ENCODE measurements at places on chromosomes 6 and 20.

GRCh38 chr6:6509284-6509683, 79.2 kb upstream of the LY86 start:
- no peak for DNase-seq

DNA sequence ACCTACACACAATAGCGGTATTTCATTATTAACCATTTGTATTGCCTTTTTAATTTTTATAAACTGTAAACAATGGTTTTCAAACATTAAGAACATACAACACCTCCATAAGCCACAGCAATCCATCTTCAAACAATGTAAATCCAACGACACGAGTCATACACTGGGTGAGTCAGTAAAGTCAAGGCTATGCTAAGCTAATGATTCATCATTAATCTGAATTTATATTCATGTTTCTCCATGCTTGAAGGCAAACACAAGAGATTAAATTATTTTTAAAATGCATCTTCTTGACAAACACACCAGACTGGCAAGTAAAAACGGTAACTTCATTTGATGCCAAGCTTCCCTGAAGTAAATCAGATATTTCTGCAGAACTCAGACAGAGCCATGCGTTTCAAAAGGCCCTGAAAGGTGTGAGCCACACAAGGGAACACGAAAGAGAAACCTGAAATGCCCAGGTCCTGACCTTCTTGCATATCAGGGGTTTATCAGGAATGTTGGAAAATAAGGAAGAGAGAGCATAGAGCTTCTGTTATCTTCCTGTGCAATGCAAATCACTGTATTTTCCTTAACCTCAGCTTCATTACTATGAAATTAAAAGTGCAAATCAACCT, 162.5 kb downstream of the ALDH8A1 start:
- DNase-seq = no peak

DNA sequence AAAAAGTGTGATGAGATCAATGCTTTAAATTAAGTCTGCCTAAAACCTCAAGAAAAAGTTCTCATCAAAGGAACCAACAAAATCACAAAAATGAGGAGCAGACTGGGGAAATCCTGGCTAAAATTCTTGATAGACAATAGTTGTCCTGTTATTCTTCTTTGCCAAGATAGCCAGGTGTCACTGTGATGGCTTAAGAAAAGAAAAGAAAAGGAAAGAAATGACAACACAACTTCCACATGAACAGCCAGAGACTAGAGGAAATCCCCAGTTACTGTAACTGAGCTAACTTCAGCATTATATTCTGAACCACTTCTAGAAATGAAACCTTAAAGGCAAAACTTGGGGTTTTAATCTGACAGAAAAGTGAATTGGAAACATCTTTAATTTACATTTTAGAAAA, 129.6 kb downstream of the CD24 start:
- no peak for DNase-seq

DNA sequence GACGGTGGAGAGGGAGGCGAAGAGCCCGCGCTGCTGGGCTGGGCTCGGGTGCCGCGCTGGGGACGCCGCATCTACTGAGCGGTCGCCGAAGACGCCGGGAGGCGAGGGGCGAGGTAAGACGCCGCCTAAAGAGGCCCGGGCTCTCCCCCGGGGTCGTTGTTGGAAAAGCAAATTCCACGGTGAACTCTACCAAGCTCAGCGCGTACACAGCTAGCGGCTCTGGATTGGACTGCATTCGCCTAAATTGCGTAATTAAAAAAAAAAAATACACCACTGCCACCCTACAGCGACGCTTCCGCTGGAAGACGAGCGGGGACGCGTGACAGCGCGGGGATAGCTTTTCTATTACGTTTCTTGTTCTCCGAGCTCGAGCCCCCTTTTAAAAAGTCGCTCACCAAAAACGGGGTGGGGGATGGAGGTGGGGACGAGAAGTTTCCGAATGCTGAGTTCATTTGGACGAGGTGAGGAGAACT, 92.0 kb upstream of the PRDM1 start:
- DNase-seq = no peak

GRCh38 chr6:169158691-169159090, 95.0 kb downstream of the THBS2 start:
- DNase-seq = no peak

GRCh38 chr6:48844696-48845095, 618.4 kb downstream of the MMUT start:
- DNase-seq = peak; percentile 83

DNA sequence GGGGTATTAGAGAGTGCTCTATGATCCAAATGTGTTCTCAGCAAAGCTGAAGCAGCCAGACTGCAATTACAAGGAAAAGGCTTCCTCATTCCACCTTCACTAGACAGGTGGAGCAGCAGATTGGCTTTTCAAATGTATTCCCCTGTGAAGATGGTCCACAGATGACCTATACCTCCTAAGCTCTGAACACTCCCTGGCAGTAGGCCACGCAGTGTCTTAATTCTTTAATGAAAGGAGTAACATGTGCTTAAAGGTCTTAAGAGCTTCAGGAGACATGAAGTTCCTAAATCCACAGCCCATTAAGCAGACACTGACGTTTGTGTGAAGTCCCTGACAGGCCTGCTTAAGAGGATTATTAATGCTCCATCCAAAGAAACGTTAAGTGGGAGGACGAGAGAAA, 138.9 kb upstream of the NUP153 start:
- no peak for DNase-seq

GRCh38 chr6:128784266-128784665, 98.7 kb upstream of the LAMA2 start:
- no peak for DNase-seq

DNA sequence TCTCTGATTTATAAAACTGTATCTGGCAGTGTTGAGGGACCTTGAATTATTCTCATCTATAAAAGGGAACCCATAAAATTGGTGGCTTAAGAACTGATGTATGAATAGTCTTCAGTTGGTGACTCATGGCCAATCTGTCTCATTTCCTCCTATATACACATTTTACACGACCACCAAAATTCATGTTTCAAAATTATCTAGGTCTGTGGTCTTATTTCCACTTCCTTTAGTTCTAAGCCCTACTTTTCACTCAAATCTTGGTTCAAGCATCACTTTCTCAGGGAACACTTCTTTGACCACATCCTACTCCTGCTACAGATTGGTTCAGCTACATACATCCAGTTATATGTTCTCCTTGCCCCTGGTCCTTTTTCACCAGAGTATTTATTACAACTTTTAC, 18.6 kb upstream of the ENPP1 start:
- no peak for DNase-seq

DNA sequence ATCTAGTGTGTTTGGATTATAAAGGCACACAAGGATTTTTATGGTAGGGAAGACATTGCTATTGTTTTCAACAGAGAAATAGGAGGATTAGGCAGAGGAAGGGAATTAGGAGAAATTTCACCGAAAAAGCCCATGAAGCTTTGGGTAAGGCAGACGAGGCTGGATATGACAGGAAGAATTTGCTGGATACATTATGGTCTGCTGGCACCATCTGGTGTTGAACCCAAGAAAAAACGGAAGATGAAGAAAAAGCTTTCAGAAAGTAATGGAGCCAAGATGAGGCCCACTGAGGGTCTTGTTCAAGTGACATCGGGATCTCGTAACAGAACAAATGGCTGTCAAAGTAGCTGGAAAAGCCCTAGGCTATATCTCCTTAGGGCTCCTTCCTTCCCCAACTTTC, 56.5 kb downstream of the OR2J2 start:
- DNase-seq = peak; percentile 33

- no peak for DNase-seq
Measured at GRCh38 chr6:998551-998950, 305.6 kb upstream of the EXOC2 start.

GRCh38 chr6:21592953-21593352, 598 bp upstream of the SOX4 start:
- DNase-seq = no peak

GRCh38 chr6:144335914-144336313, 50.8 kb downstream of the UTRN start:
- peak; percentile 64 for DNase-seq

- DNase-seq = peak; percentile 92
Measured at GRCh38 chr6:13194852-13195251, 133.5 kb downstream of the TBC1D7 start.

DNA sequence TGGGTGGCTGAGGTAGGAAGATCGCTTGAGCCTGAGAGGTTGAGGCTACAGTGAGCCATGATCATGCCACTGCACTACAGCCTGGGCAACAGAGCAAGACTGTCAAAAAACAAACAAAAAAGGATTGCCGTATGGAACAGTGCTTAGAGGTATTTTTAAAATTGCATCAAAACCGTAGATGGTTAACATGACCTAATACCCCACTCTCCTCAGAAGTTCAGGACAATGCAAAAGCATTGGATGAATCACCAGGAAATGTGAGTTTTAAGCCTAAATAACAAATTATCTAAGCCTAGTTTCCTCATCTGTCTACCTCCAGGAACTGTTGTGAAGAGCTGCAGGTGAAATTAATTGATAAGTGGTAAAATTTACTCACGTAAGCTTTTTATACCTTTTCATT, 123.8 kb upstream of the ID4 start:
- DNase-seq = no peak

- DNase-seq = peak; percentile 74
Measured at GRCh38 chr20:49028684-49029083, 17.4 kb upstream of the CSE1L start.

DNA sequence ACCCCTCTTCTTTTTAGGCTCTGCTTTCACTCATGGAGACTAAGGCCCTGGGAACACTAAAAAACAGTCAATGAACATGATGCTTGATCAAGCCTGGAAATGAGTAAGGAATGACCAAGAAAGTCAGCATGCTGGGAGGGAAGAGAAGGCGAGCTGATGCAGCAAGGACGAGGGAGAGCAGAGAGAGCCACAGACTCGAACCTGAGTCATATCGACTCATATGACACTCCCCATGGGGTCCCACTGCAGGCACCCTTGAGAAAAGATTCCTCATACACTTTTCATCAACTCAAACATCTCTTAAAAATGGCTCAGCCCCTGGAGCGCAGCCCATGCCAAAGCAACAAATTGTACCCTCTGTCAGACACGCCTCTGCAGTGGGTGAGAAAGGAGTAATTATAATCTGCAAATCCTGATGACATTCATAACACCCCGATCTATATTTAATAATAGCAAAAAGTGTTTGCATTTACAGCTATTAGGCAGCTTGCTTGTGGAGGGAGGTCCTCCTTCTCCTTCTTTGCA, 127.2 kb downstream of the F13A1 start:
- DNase-seq = no peak

- peak; percentile 16 for DNase-seq
Measured at GRCh38 chr6:40436685-40437604, 150.2 kb downstream of the LRFN2 start.

DNA sequence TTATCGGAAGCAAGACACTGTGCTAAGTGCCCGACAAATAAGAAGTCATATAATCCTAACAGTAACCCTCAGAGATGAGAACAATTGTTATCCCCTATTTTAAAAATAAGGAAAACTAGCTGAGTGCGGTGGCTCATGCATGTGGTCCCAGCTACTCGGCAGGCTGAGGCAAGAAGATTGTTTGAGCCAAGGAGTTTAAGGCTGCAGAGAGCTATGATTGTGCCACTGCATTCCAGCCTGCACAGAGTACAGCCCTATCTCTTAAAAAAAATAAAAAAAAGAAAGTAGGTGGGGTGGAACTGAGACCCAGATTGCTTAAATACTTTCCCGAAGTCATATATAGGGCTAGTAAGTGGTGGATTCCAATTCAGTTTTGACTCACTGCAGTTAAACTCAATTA, 84.7 kb downstream of the UST start:
- no peak for DNase-seq

DNA sequence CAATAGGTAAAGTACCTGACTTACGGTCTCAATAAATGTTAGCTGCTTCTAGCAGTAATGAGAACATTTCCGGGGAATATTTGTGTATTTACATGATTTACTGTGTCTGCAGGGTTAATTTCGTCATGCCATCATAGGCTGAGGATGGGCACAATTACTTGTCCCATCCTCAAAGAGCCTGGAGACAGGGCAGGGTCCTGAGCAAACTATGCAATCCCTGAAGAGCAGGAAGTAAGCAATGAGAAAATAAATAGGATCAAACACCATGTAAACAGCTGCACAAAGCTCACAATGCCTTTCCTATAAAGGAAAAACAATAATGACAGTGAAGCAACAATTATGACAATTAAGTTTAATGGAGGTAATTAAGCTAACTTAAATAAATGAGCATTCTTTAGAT, 114.6 kb upstream of the FOXQ1 start:
- no peak for DNase-seq

GRCh38 chr6:47152666-47153403, 110.7 kb upstream of the ADGRF1 start:
- no peak for DNase-seq

DNA sequence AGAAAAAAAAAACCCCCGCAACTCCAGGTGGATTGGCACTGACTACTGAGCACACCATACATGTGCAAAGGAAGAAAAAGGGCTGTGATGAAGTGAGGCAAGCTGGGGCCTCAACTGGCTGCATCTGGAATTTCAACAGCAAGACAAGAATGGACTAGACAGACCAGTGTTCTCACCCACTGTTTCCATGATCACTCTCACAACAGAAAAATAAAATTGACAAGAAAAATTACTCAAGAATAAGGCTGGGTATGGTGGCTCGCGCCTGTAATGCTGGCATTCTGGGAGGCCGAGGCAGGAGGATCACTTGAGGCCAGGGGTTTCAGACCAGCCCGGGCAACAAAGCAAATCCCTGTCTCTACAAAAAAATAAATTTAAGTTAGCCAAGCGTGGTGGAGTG, 18.8 kb downstream of the ZNF217 start:
- no peak for DNase-seq

DNA sequence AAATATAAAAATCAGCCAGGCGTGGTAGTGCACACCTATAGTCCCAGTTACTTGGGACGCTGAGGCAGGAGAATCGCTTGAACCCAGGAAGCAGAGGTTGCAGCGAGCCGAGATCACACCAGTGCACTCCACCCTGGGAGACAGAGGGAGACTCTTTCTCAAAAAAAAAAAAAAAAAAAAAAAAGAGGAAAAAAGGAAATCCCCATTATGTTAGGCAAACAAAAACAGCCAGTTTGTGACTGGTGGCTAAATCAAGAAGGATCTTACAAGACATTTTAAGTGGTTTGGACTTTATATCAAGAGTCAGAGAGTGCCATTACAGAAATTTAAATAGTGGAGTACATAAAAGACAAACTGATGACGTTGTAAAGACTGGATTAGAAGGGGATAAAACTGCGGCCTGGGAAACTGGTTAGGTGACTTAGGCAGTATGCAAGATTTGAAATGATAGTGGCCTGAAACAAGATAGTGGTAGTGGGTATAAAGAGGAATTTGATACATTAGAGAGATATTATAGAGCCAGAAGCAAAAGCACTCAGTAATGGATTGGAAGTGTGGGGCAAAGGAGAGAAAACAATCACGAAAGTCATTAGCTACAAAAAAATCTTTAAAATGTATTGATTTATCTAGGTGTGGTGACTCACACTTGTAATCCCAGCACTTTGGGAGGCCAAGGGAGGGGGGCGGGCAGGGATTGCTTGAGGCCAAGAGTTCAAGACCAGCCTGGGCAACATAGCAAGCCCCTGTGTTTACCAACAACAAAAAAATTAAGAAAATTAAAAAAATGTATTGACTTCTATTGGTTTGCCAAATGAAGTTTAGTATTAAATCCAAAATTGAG, 1.7 kb upstream of the MYO6 start:
- no peak for DNase-seq

Data from SK-MEL-5 (cell line).